Right renal cortex interstitium (tissue), 3 donors: ENCODE measurements at places on chromosomes 5 and 9. TPM values are rescaled to one million over a fixed set of nuclear protein-coding genes. Genes with fewer than 3 reads are reported as not detected.

The SHOC1 gene
- polyA plus RNA-seq, result 0.75 TPM

The ZNF454 gene
- 6.0 TPM for polyA plus RNA-seq

The RICTOR gene
- polyA plus RNA-seq, result 25.5 TPM

The IRX1 gene
- polyA plus RNA-seq, result 27.0 TPM

The SPINK4 gene
- polyA plus RNA-seq, result not detected

The CORO2A gene
- 2.9 TPM for polyA plus RNA-seq

The LCN9 gene
- polyA plus RNA-seq, result not detected

DNA sequence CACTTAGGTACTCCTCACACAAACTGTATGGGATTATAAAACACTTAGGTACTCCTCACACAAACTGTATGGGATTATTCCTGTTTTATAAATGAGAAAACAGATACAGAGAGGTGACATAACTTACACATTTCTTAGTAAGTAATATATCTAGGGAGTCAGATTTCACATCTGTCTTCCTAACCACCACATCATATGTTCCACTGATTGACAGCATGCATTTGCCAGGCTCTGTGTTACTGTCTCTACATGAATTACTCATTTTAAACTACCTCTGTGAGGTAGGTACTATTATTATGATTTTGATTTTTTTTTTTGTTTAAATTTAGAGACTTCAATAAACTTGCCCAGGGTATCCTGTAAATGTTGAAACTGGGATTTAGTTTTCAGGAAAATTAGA, 232.7 kb downstream of the CCDC171 start:
- no peak for DNase-seq

GRCh38 chr9:115999498-115999897, 154.1 kb upstream of the PAPPA start:
- no peak for DNase-seq

- DNase-seq, result no peak
Observed at GRCh38 chr5:130099008-130099407, 194.7 kb downstream of the CHSY3 start.

The BSPRY gene
- polyA plus RNA-seq, result 9.6 TPM

The IFNA21 gene
- polyA plus RNA-seq, result not detected

DNA sequence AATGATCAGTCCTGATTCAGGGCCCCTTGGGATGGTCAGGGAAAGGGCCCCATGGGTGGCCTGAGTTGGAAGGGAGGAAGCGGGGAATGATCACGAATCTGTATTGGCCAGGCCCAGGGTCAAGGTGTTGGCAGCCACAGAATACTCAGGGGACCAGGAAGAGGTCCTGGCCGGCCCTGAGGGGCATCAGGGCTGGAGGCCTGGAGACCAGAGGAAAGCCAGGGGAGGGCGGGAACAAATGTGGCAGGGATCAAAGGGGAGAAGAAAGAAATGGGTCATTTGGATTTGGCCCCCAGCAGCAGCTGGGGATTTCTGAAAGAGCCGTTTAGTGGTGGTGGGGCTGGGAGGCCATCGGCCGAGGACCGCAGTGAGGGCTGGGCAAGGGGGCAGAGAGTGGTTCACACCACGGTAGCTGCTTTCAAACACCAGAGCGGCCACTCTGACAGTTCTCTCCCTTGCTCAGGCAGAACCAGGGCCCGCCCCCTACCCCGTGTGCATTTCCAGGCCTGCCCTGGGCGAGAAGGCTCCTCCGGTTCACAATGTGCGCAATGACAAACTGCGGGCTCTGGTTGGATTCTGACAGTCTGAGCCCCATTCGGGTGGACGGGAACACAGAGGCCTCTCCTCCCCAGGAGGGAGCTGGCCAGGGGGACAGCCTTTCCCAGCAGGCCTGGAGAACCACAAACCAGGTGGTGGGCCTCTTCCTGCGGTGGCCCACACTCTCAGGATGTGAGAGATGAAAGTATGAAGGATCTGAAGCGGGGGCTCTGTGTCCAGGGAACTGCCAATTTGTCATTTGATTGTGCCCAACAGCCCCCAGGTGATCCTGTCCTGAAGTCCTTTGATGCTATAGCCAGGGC, 220.3 kb upstream of the IER5L start:
- DNase-seq, result no peak

- no peak for DNase-seq
Observed at GRCh38 chr5:175351126-175351525, 92.9 kb downstream of the DRD1 start.

- no peak for DNase-seq
Observed at GRCh38 chr5:136853971-136854370, 488.6 kb upstream of the TRPC7 start.

DNA sequence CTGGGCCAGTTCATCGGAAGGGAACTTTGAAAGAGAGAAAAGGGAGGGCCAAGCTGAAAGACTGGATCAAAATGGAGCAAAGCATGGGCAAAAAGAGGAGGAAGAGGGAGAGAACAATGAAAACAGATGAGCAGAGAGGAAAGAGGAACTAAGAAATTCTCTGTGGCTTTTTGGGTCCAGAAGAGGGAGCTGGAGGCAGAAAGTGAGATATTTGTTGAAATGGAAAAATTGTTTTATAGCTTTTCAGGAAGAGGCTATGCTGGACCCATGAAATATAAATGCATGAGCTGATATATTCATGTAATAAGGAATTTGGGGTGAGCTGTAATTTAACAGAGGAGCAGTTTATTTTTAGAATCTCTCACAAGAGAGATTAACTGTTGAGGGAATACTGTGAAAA, 457.3 kb downstream of the DMAC1 start:
- DNase-seq, result no peak

The SLC6A3 gene
- 0.72 TPM for polyA plus RNA-seq

- DNase-seq, result no peak
Observed at GRCh38 chr5:132024789-132025402, 13.4 kb upstream of the ACSL6 start.

DNA sequence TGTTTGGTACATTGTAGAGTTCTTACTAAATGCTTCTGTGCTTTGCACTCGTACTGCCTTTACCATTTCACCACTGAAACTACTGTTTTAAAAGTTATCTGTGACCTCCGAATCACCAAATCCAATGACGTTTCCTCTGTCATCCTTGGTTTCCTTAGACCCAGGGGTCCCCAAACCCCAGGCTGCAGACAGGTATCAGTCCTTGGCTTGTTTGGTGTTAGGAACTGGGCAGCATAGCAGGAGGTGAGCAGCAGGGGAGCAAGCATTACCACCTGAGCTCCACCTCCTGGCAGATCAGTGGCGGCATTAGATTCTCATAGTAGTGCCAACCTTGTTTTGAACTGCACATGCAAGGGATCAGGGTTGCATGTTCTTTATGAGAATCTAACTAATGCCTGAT, 26.8 kb upstream of the APC start:
- DNase-seq, result no peak

- no peak for DNase-seq
Observed at GRCh38 chr5:75466006-75466716, 45.3 kb downstream of the CERT1 start.

- DNase-seq, result no peak
Observed at GRCh38 chr9:132144708-132145365, 17.0 kb upstream of the NTNG2 start.

GRCh38 chr9:134375011-134375390, 48.7 kb downstream of the RXRA start:
- DNase-seq, result no peak

DNA sequence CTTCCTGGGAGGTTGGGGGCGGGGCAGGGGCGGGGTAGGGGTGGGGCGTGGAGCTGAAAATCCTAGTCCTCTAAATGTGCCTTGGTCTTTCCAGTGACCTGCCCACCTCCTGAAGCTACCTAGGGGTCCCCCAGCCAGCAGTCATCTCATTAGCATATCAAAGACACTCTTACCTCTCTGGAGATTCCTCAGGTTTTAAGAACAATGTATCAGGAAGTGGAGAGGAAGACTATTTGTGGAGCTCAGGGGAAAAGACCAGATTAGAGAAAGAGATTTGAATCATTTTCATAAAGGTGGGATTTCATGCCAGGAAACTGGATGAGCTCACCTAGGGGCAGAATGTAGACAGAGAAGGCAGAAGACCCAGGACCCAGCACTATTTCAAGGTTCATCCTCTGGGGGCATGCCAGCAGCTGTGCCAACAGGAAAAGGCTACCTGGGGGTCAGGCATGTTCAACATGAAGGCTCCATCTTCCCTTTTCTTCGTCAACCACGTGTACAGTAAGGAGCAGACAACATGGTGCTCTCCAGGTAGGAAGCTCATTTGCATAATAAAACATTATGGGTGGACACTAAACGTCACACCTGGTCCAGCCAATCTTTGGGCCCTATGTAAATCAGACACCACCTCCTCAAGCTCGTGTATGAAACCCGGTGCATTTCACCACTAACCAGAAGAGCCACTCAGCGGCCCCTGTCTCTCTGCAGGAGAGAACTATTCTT, 6.9 kb downstream of the GMCL2 start:
- no peak for DNase-seq

DNA sequence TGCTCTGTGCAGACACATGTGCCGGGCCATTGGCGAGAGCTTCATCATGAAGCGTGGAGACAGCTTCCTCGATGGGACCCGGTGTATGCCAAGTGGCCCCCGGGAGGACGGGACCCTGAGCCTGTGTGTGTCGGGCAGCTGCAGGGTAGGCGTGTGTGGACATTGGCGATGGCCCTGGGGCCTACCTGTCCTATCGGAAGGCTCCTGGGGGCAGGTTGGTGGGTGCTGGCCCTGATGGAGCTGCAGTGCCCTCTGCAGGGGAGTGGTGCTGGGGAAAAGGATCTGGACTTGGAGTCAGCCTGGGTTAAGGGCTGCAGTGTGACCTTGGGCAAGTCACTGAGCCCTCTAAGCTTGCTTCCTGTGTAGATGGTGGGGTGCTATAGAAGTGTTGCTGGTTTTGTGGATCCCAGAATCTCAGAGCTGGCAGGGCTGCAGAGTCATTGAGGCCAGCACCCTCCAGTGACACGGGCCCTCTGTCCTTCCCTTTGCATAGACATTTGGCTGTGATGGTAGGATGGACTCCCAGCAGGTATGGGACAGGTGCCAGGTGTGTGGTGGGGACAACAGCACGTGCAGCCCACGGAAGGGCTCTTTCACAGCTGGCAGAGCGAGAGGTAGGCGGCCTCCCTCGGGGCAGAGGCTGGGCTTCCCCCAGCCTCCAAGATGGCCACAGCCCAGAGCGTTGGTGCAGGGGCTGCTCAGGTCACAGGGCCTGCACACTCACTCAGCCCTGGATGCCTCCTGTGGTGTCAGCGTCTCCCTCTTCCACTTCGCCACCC, 15.8 kb downstream of the ADAMTS13 start:
- DNase-seq, result no peak

- DNase-seq, result no peak
Observed at GRCh38 chr5:6162175-6162574, 216.2 kb downstream of the MED10 start.

The TAF11L10 gene
- not detected for polyA plus RNA-seq

The SYK gene
- polyA plus RNA-seq, result 31.1 TPM

DNA sequence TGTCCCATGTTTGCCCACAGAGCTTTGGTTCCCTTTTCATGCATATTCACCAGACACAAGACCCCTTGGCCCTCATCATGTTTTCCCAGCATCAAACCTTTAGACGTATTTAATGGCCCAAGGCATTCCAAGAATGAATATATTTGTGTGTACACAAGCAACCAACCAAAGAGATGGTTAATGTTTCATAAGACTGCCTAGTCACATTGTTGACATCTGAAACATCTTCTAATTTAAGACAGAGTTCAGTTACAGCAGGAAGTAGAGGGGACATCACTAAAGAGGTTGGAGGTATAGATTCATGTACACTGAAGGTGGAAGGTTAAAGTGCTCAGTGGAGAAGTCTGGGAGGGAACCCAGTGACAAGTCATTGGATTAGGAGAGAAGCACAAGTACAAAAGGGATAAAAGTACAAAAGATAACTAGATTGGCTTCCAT, 49.1 kb downstream of the SUSD1 start:
- no peak for DNase-seq

The PCDH12 gene
- polyA plus RNA-seq, result 16.9 TPM

The SEMA4D gene
- 41.3 TPM for polyA plus RNA-seq

The MPDZ gene
- polyA plus RNA-seq, result 47.7 TPM

DNA sequence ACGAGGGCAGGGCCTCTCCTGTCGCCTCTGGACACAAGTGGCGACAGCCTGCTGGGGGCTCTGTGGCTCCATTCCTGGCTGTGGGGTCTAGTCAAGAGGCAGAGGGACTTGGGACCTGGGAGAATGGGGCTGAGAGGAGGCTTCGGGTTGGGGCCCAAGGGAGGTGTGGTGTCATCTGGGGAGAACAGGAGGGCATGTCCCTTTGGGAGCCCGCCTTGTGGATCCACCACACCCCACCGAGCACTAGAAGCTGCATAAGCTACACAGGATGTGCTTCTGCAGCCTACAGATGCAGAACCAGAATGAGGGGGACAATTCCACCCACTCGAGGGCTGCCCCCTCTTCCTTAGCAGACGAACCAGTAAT, 3.9 kb upstream of the MAN1B1 start:
- no peak for DNase-seq

DNA sequence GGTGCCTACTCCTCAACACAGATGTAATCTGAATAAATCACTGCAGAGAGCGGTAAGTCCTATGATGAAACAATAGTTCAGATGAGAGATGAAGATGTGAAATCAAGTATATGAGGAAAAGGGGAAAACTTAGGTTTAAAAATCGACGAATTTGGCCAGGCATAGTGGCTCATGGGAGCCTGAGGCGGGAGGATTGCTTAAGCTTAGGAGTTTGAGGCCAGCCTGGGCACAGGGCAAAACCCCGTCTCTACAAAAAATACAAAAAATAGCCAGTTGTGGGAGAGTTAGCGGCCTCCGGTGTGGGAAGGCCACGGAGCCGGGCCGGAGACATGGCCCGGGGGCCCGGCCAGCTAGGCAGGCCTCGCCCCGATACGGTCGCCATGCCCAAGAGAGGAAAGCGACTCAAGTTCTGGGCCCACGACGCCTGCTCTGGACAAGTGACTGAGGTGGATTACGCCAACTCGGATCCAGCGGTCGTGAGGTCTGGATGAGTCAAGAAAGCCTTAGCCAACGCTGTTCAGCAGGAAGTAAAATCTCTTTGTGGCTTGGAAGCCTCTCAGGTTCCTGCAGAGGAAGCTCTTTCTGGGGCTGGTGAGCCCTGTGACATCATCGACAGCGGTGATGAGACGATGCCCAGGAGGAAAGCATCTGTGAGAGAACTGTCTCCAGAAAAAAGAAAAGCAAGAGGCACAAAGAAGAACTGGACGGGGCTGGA, 62.8 kb upstream of the SUB1 start:
- no peak for DNase-seq

DNA sequence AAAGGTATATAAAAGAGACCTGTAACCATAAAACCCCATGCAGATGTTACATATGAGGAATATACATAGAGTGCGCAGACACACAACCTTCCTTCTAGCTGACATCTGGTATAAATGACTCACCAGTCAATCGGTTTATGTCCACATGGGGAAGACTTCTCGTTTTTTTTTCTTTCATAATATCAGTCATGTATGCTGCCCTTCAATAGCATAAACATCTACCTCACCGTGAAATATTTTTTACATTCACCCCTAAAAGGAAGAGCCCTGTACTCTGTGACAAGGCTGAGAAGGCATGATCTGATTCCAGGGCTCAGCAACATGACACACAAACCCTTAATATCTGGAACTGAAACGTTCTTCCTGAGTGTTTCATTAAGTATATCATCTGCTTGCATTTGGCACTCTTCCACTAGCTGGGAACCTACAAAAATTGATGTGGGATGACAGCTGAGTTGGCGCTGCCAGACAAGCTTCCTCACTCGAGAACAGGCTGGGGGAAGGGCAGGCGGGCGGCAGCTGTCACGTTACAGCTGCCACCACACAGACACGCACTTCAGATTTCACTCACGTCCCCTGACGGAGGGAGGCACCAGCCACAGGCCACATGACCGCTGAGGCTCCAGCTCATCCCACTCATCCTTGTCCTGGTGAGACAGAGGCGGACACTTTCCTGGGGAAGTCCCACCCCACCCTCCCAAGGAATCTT, 74.2 kb downstream of the SHB start:
- DNase-seq, result no peak

The SNCAIP gene
- polyA plus RNA-seq, result 31.8 TPM

- no peak for DNase-seq
Observed at GRCh38 chr9:96173640-96174039, 128.3 kb downstream of the HSD17B3 start.

The TSSK1B gene
- 0.08 TPM for polyA plus RNA-seq
